ENCODE measurements at places on chromosomes 3 and 15. TPM values are rescaled to one million over a fixed set of nuclear protein-coding genes. Genes with fewer than 3 reads are reported as not detected.

Gene LMAN1L
- 0.93 TPM for total RNA-seq

Gene LAMB2
- total RNA-seq, result not detected

Gene ARGFX
- total RNA-seq, result not detected

Gene PIERCE2
- total RNA-seq, result not detected

Gene MED12L
- 4.9 TPM for total RNA-seq

Gene ITIH3
- not detected for total RNA-seq

Measured in activated T-helper 1 cell treated with anti-CD3 and anti-CD28 coated beads, Interleukin-12 subunit alpha, Interleukin-12 subunit beta, Interleukin-2, Interleukin-4 antibody, amounts not matched to agents 30 ng/mL and 10 ng/mL and 1 ng/mL, durations not matched to agents 14 hours and 24 hours and 36 hours (primary cell).